ENCODE measurements at places on chromosomes 4 and X.

- DNase-seq, result no peak
These were observed 26.7 kb downstream of the HDX start for GRCh38 chrX:84475596-84475995.

- no peak for DNase-seq
These were observed 725 bp upstream of the CXCL1 start for GRCh38 chr4:73868206-73869129.

GRCh38 chr4:188955066-188955465 lies 815.8 kb downstream of the TRIML1 start:
- no peak for DNase-seq

- DNase-seq, result no peak
These were observed 103.1 kb upstream of the GPRIN3 start for GRCh38 chr4:89410687-89411086.

DNA sequence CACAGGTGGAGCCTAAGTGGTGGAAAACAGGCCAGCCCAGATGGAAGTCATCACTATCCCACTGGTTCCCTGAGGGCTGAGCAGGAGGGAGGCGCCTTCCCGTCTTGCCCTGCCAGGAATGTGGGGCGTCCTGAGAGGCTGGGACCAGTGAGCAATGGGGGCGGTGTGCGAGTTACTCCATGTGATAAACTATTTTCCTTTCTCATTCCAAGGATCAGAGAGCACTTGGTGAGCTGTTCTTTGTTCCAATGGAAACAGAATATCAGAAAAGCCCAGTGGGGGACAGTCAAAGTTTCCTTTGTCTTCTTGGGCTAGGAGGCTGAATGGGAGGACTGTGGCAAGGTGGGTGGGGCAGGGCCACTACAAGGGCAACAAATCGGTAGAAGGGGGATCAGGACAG lies 86.2 kb downstream of the NHSL2 start:
- DNase-seq, result no peak

- DNase-seq, result no peak
These were observed 163.8 kb upstream of the PGRMC2 start for GRCh38 chr4:128451270-128451905.

GRCh38 chr4:175970072-175970471 lies 95.6 kb upstream of the WDR17 start:
- no peak for DNase-seq

DNA sequence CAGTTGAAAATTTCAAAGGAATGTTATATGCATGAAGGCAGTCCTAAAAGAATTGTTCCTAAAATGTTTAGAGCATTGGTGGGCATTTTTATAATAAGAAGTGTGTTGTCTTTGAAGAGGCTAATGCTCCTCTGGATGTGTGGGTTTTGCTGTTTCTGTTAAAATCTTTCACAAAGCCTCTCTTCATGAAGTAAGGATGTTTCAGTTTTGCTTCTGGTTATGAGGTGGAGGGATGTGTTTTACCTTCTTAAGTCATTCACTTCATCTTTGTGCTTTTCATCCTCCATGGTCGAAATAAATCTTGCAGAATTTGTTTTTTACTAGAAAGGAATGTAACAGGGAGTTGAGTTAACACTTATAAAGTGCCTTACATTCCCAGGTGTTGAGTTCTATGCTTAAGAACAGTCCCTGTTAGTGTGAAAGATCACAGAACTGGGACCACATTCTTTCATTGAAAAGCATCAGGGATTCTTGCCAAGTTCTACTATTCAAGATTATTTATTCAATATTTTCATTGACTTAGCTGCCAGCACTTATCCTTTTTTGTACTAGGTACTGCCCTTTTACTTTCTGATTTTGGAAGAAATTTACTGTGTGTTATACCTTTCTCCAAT lies 21.1 kb downstream of the FHIP1A start:
- DNase-seq, result no peak

DNA sequence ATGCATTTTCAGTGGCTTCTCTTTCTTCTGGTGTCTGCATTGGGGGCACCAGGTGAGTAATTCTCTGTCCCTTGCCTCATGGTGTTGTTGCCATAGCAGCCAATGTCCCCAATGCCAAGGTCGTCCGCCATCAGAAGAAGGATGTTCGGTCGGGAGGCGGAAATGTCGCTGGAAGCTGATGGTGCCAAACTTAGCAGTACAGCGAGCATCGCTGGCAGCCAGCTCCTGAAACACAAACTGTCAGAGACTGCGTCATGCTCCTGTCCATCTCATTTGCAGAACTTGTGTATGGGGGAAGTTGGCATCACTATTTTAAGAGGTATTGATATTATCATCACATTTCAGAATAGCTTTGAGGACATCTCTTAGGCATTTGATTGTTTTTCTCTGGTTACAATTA lies 29.1 kb upstream of the ARSD start:
- DNase-seq, result no peak

GRCh38 chrX:114626323-114626722 lies 42.4 kb downstream of the HTR2C start:
- DNase-seq, result no peak

DNA sequence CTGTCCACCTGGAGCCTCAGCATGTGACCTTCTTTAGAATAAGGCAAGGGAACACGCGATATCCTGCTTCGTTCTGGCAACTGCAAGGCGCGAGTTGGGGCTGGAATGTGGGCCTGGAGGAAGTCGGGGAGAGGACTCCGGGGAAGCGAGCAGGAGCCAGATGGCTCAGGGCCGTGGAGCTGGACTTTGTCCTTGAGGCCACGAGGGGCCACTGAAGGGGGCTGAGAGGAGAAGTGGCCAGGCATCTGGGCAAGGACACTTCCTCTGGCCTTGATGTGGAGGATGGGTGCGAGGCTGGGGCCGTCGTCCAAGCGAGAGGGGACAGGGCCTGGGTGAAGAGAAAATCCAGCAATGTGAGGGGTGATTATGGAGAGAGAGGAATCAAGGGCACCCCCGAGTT lies 12.2 kb upstream of the DUSP9 start:
- no peak for DNase-seq

DNA sequence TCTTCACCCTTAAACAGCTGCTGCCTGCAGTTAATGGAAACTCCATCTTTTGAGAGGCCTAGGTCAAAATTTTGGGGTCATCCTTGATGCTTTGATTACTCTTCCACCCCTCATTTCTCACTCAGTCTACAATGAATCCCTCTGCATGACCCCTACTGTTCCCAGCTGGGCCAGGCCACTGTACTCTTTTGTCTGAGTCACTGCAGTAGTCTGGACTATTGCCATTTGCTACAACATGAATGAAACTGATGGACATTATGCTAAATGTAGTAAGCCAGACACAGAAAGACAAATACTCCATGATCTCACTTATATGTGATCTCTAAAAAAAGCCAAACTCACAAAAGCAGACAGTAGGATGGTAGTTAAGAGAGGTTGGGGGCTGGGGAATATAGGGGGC lies 28.3 kb downstream of the STK32B start:
- no peak for DNase-seq

- DNase-seq, result no peak
These were observed 8.5 kb downstream of the EVC start for GRCh38 chr4:5719350-5720055.

DNA sequence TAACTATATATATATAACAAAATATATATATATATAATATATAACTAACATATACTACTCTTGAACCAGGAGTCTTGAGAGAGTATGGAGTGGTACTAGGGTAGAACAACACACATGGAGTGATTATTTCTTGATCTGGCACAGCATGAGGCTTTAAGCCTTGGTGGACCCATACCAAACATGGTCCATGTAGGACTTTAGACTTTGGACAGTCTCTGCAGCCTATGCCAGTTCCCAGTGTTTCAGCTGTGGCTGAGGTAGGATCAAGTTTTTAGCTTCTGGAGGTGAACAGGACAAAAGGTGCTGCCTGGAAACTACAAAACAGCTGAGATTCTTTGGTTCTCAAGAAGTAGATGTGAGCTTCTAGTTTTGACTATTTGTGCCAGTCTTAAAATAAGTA lies 20.6 kb downstream of the CORIN start:
- no peak for DNase-seq

DNA sequence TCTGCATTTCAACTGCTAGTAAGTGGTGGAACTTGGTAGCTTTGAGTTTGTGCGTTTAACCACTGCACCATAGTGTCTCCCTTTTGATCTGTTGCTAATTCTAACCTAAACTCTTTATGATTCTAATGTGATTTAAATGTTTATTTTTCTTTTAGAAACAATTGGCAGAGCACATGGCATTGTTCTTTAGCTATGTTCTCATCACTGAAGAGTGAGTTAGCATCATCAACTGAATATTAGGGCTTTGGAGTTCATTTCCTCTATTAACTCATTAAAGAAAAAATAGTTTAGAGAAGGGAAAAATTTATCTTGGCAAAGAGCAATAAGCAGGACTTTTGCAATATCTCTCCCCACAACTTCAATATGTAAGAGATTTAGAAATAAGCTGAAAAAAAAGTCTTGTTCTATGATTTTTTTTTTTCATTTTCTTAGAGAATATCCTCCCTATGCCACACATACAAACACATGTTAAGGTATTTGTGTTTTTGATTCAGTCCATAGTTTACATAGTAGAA lies 25.7 kb downstream of the CPEB2 start:
- DNase-seq, result no peak

- DNase-seq, result no peak
These were observed 9.2 kb upstream of the GYG2 start for GRCh38 chrX:2819345-2820135.

DNA sequence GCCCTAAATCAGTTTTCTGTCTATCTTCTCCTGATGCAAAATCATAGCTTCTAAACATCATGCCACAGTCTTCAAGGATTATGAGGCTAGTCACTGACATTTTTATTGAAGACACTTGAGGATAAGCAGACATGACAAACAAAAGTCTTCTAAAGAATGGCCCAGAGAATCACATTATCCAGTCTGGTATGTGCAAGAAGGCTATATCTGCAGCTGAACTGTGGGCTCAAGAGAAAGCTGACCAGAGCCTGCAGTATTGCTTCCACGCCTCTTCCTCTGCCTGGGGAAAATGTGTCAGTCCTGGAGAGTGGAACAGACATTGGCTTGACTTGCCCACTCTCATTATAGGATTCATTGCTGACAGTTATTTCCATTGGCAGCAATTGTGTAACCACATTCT lies 553.5 kb downstream of the SPOCK3 start:
- DNase-seq, result no peak

DNA sequence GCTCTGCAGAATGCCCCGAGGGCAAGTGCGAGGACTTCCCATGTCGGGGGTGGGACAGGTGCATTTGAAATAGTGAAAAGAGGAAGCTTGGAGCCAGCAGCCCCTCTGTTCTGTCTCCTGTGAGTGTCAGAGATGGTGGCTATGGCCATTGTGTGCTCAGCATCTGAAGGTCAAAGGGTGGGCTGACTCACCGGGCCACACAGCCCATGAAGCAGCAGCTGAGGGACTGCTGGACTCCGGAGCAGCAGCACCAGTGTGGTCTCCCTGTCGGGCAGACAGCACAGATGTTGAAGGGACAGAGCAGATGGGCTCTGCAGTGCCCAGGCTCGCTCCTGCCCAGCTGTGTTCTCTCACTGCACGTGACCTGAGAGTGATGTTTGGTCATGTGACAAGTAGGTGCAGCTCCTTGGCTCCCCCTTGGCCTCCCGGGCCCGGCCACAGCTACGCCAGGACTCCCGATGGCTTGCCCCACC lies 53.5 kb downstream of the TBC1D14 start:
- DNase-seq, result no peak

DNA sequence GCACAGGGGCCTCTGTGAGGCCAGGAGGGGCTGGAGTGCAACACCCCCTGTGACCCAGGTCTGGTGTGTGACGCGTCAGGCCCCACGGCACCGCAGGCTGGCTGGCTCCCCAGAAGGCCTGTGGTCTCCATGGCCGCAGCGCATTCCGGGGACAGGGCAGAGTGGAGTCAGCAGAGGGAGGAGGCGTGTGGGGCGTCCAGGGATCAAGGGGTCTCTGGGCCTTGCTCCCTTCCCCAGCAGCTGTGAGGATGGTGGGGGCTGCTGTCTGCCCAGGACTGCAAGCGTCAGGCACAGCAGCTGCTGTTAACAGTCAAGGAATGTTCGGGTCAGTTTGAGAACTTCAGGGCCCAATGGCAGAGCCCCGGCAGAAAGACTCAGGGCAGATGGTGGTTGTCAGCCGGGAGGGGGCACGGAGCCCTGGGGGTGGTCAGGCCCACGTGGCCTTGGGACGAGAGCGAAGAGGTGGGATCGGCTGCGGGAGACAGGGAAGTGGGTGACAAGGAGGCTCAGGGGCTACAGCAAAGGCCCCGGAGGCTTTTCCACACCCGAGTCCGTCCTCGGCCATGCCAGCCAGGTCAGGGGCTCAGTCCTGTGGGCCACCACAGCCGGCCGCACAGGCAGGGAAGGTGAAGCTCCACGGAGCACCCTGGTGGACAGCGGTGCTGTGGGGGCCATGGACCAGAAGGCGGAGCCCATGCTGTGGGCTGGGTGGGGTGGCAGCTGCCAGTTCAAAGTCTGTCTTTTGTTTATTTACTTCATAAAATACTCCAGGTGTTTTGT lies 18.3 kb downstream of the PCGF3 start:
- no peak for DNase-seq

DNA sequence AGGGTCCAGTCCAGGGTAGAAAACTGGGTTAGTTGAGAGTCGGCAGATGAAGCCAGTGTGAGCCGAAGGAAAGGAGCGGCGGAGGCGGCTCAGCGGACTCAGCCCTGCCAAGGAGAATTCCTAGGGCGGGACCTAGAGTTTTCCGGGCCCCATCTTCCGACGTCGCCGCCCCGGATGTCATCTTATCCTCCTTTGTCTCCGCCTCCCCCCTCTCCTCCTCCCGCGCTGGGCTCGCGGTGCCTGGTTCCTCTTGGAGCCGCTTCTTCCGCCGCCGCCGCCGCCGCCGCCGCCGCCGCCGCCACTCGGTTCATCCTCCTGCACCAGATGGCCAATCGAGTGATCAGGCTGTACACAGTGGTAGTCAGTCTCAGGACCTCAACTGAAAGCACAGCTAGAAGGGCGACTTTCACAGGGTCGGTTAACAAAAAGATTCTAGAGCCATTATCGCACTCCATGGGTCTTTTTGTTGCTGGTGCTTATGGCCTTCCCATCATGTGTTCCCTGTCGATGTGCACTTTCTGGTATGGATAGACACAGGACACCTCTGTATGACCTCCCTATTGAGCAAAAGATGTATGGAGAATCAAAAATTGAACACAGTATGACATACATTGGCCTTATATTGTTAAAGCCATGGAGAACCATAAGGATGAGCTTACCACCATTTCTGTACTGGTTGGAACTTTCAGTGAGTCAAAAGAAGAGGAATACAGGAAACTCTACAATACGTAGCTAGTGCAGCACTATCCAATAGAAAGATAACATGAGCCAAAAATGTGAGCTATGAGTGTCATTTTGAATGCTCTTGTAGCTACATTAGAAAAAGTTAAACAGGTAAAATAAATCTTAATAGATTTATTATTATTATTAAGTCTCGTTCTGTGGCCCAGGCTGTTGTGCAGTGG lies 32.4 kb upstream of the THOC2 start:
- peak; percentile 53 for DNase-seq

GRCh38 chr4:13483768-13484121 lies 395 bp downstream of the RAB28 start:
- DNase-seq, result peak; percentile 52

DNA sequence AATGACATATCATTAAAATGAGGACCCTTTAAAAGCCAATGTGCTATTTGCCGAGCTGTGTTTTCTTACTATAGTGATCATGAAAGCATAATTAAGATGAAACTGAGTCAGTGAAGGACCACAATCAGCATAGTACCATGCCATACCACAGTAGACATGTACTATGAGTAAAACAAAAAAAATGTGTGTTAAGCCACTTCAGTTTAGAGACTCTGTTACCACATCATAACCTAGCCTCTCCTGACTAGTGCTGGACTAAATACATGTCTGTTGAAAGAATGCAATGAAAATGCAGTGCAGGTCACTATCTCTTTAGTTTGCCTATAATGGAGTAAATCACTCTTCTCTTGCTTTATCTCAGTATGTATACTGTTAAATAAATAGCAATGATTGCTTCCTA lies 12.3 kb upstream of the DDX53 start:
- no peak for DNase-seq

Data from left renal pelvis (tissue), 4 donors.